MG63 (cell line): ENCODE measurements at places on chromosomes 7 and 10.

DNA sequence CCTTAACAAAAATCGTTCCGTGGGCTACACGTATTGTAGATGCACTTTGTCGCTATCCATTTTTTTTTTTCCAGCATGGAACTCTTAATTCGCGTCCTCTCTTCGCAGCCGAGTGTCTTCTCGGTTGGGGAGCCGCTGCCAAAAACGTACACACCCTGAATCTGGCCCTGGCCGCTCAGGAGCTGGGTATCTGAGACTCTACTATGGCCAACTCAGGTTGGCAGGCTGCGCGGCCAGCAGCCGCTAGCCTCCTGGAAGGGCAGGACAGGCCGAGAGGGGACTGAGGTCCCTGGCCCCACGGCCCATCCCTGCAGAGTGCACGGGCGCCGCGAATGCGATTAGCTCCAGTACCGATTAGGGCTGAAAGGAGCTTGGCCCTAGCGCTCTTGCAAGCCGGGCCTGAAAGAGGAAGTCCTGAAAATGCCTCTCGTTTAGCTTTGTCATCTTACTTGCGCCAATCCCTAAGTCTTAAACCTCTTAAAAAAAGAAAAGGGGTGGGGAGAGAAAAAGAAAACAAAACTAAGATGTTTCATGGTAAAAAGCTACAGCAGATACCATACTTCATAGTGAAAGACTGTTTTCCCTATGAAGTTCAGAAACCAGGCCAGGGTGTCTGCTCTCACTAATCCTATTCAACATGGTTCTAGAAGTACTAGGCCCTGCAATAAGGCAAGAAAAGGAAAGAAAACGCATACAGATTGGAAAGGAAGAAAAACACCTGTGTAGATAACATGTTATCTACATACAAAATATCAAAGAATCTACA lies 113.2 kb upstream of the RHEB start:
- no peak for DNase-seq

DNA sequence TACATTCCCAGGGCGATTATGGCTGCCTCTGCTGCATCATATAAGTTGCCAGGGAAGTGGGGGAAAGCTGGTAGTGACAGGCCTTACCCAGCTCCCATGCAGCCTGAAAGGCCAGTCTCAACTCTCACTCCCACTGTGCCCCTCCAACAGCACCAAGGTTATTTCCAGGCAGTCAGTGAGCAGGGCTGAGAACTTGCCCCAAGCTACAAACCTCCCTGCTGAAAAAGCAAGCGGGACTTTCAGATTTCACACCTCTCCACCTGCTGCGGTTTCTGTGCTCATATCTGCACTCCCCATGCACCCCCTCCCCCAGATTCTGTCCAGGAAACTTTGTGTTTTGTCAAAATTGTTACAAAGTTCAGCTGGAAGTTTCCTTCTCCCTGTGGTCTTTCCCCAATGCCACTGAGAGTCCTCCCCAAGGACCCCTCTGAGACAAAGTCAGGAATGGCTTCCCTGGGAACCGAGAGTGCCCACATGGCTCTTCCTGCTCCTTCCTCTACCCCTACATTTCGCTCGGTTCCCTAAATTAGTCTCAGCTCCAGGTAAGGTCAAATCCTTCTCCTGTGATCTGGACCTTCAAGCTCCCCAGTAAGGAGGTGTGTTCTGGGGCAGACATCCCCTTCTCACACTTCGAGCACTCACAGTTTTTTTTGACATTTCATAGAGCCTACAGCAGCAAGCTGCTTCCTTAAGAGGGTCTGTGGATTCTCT lies 25.3 kb upstream of the WNT2 start:
- no peak for DNase-seq

DNA sequence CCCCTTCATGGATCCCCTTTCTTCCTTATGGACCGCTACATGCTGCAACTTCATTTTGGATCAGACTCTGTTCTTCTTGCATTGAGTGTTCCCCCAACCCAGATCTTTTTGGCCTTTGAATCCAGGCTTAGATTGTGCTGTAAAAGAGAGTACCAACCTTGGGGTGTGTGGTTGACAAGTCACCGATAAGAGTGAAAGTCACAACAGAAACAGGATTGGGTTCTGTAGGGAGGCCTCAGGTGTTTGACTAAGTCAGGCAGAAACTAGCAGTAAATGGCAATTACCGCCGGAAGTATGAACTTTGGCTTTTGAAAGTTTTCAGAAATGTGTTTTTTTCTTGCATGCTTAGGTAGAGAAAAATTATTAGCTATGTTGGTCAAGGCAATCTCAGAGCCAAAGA lies 89.3 kb downstream of the TMEM106B start:
- DNase-seq, result no peak

DNA sequence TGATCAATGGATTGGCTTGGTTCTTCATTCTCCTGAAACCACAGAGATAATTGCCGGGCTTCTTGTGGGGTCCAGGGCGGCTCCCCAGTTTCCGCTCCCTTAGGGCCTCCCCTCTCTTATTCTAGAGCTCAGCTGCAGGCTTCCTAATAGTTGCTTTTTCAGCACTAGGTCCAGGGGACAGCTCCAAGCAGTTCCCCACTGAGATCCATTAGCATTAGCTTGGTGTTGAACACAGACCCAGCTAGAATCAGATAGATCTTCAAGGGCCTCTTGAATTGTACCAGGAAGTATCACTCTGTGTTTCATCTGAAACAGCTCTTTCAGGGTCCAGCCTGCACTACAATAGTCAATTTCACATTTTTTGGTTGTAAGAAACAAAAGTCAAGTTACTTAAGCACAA lies 238.7 kb downstream of the SEC23IP start:
- no peak for DNase-seq

DNA sequence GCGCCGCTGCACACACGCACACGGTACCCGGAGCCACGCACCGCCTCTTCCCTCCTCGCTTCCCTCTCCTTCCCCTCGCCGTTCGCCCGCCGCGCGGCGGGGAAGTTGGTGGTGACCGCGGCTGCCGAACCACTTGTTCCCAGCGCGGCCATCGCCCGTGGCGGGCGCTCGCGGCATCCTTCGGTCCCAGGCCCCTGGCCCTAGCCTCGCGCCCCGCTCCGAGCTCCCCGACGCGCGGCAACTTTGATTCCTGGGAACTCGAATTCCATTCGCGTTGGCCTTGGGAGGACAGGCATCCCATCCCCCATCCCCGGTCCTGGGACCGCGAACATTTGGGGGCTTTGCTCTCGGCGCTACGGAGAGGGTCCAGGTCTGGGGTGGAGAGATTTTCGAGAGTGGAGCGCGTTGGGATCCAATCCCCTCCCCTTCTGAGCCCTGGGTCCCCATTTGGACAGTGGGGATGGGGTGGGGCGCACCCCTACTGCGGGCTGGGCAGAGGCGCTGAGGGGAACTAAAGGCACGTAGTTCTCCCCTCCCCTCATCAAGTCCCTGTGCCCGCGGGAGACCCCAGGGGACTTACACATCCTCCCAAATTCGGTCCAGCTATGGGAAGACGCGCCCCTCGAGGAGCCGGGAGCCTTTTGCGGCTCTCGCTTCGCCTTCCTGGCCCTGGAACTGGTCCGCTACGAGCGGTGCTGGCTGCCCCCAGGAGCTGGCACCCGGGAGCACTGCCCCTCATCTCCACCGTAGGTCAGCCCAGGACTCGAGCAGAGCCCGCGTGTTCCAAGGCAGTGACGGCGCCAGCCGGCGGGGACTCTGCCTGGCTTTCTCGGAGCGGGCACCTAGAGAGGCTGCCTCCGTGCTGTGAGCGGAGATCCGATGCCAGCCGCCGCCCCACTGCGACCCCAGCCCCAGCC lies 834 bp downstream of the CDH23 start:
- DNase-seq, result no peak

GRCh38 chr10:9868499-9868898 lies 1149.2 kb upstream of the CELF2 start:
- DNase-seq, result no peak

DNA sequence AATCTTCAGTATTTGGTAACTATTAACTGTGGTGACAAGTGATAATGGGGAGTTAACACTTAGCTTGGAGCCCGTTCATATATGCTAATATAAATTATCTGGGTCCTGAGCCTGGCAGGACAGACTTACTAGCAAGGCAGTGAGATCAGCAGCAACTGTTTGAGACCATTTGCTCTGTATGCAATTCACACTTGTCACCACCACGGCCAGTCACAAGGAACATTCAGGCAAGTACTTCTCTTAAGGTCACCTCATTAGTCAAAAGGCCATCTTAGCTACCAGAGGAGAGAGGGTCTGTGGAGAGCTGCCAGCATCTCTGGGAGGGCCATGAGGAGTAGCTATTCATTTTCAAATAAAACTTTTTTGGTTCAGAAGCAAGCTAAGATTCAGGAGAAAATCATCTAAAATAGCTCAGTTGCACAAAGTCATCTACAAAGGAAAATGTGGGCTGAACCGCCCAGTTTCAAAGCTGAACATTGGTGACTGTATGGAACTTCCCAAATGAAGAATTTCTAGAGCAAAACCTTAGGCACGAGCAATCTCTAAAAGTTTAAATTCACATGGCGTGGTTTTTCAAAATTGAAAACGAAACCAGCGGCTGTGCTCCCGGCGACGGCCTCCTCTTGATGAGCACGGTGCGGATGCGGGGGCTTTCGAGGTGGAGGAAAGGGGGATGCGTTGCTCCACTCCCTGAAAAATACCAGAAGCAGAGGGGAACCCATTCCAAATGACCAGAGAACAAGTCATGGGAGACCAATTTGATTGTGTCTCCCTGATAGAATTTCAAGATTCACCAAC lies 233.5 kb upstream of the MGMT start:
- DNase-seq, result peak; percentile 13

- DNase-seq, result no peak
Measured at GRCh38 chr10:15385552-15386455, 14.7 kb upstream of the FAM171A1 start.

DNA sequence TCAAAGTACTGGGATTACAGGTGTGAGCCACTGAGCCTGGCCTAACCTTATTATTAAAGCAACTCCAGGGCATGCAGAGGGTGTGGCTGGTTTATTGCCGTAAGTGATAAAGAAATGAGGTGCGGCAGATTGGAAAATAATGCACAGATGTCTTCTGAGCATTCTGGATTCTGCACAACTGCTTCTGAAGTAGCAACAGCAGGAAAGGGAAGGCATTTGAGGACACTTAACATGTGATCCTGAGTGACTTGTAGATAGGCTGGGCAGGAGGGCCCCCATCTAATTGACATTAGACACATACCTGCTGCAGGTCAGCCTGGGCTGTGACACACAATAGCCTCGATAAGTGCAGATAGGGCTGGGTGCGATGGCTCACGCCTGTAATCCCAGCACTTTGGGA lies 5.6 kb downstream of the RHBDD2 start:
- DNase-seq, result no peak

- DNase-seq, result no peak
Measured at GRCh38 chr10:121627876-121628581, 29.8 kb upstream of the FGFR2 start.
